ENCODE measurements at places on chromosomes 4 and X.

DNA sequence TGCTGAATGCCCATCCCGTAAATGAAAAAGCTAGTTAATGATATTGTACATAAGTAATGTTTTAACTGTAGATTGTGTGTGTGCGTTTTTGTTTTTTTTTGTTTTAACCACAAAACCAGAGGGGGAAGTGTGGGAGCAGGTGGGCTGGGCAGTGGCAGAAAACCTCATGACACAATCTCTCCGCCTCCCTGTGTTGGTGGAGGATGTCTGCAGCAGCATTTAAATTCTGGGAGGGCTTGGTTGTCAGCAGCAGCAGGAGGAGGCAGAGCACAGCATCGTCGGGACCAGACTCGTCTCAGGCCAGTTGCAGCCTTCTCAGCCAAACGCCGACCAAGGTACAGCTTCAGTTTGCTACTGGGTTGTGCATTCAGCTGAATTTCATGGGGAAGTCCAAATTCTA, at the start of gene SPP1:
SPP1 (plus strand) TSS at position 249 of the 400 bp plus-strand sequence. CDS start 1,182 bp downstream, outside the sequence.
- DNase-seq = no peak

DNA sequence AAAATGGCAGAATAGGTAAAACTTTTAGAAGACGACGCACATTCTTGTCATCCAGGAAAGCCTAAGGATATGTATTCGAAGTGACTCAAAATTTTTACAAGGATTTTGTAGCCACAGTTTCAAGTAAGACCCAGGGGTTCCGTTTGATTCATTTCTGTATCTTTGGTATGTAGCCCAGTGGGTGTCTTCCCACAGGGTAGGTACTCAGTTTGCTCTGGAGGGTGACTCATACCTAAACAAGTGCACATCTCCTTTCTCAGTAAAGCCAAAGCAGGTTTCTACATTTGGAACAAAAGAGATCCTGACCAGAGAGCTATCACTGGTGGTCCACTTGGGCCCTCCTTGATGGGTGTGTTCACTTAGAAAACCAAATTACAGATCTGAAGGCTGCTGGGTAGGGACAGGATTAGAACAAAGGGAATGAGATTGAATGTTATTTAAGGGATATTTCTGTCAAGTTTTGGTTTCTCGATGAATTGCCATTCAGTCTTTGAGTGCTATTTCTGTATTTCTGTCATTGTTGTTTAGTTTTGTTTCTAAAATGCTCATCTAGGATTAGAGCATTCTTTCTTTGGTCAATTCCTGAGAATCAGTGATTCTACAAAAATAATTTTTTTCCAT, 56.1 kb downstream of the PLS3 start:
- DNase-seq = no peak

DNA sequence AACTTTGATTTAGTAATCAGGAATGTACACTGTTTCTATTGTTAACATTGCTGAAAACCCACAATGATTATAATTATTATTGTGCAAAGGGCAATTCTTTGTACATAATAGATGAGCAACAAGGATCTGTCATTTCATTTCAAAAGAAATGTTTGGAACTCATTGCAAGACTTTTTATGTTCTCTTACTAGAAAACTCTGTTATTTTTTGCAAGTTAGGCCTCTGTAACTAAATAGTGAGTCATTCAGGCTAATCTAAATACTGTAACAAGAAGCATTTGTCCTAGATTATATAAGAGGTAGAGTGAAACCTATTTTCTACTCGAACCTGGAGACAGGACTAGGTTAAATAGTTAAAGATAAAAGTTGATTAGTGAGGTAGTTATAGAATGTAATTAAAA, 93.2 kb upstream of the FAM47B start:
- no peak for DNase-seq

- DNase-seq = no peak
These were observed 13.3 kb upstream of the ARHGEF6 start for GRCh38 chrX:136794080-136794479.

GRCh38 chr4:14264437-14264836, 636.9 kb upstream of the BOD1L1 start:
- DNase-seq = no peak

DNA sequence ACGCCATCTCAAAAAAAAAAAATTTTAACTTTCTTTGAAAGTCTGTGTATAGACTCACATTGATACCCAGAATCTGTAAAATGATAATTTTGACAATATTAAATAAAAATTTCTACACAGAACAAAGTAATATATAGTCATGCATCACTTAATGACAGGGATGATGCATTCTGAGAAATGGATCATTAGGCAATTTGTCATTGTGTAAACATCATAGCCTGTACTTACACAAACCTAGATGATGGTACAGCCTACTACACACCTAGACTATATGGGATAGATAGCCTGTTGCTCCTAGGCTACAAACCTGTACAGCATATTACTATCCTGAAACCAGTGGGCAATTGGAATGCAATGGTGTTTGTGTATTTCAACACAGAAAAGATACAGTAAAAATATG, 107.7 kb downstream of the BLTP1 start:
- DNase-seq = no peak

- DNase-seq = no peak
These were observed 20.5 kb upstream of the PRR32 start for GRCh38 chrX:126799059-126799458.

GRCh38 chrX:45172890-45173289, 27.8 kb downstream of the DIPK2B start:
- no peak for DNase-seq

GRCh38 chr4:111773858-111774257, 371.4 kb upstream of the FAM241A start:
- no peak for DNase-seq

DNA sequence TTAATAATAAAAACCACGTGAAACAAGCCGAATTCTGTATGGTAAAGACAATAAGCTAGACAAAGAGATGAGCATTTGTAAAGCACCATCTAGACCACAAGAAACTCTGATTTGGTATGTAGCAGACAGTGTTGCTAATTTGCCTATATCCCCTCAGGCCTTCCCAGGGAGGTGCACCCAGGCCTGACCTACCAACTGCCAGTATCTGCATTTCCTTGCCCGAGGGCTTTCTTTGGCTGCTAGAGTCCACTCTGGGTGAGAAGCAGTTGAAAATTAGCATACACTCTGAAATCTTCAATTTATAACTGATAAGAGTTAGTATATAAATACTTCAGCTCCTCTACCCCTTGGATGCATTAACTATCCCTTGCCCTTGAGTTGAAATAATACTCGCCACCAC, 37.4 kb upstream of the IL1RAPL1 start:
- DNase-seq = no peak

- DNase-seq = no peak
These were observed 1125.5 kb downstream of the FAT4 start for GRCh38 chr4:126440297-126440696.
